Muscle of arm (tissue), 14 donors: ENCODE measurements at places on chromosomes 1 and 21. TPM values are rescaled to one million over a fixed set of nuclear protein-coding genes. Genes with fewer than 3 reads are reported as not detected.

DNA sequence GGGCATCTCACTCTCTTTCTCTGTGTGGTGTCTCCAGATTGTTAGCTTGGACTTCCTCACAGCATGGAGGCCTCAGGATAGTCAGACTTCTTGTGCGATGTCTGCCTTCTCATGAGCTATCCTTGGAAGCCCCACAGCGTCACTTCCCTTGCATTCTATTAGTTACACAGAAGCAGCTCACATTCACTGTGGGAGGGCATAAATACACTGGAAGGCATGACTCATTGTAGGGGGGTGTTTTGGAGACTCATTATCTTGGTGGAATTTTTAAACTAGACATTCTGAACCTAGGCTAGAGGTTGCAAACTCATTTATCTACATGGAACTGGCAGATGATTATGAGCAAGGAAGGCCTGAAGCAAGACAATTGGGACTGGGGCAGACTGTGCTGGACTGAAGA is 21.4 kb upstream of the FASLG start:
- no peak for DNase-seq

DNA sequence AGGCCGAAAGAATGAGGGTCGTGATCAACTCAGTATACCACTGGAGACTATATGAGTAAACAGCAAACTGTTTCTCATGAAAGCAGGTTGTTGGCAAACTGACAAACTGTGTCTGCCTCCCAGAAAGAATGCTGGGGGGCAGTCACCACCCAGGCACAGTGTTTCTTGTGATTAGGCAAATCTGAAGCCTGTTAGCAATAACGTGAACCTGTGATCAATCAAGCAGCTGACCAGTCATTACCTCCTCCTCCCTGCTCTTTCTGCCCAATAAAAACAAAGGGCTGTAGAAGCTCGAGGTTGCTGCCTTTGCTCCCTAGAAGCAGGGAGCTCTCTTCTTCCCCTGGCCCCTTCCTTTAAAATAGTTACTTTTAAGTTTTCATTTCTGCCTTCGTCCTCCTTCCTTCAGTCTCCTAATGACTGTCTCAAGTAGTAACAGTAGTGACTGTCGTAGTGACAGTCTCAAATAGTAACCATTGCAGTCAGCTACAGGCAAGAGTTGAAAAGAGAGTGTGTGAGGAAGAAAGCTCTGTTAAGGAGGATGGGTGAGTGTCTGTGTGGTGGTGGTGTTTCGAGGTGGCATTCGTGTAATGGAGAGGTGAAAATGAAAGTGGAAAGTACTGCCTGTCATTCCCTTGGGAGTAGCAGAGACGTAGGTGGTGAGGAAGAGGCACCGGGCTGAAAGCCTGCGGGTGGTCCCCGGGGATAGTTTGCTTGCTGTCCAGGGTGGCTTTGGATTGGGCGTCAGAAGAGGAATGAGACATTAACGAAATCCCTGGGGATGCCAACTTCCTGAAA is 14.5 kb downstream of the HHAT start:
- no peak for DNase-seq

DNA sequence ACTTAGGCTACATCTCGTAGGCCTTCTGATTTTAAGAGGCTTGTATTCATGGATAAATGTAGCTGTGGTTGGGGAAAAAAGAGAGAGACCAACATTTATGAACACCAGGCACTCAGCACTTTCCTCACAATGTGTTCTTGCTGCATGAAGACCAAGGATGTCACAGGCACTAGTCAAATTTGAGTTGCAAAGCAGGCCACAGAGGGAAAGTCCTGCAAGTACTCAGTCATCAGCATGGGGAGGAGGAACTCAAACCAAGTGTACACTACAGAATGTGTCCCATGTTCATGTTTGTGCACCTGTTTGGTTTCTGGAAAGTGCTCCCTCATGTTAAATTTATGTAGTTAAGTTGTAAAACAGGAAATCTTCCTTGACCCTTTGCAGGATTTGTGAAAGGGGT is 8.7 kb upstream of the MAP3K7CL start:
- no peak for DNase-seq

DNA sequence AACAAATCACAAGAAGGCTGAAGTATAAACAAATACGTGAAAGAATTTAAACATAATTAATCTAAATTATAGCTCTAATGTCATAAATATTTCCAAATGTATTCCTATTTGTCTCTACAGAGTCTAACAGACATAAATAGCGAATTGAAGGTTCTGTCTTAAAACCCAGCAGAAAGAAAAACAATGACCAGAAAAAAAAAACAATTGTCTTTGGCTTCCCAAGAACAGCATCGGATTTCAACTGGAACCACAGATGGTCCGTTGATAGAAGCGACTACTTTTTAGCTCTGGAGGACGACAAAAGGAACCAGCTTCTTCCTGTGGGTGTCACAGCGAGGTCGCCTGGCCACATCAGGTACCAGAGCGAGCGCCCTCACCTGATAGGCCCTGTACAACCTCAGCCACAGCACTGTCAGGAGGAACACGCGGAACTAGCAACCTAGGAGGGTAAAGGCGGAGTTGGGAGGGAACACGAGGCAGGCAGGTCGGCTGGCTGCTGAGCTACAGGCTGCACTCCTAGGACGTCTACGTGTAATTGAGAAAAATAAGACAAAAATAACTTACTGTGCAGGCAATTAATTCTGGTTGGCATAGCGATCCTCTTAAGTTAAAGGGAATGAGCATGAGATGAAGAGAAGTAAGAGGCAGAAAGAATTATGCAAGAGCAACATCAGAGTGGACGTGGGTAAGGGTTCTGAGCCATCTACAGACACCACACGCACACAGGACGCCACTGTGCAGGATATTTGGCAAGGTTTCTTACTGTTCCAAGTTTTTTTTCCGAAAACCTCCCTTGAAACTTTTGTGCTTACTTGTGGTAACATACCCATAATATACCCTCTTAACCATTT is 16.7 kb upstream of the PRDM15 start:
- DNase-seq, result no peak

ADAMTS5 gene
- polyA plus RNA-seq, result 17.5 TPM

DNA sequence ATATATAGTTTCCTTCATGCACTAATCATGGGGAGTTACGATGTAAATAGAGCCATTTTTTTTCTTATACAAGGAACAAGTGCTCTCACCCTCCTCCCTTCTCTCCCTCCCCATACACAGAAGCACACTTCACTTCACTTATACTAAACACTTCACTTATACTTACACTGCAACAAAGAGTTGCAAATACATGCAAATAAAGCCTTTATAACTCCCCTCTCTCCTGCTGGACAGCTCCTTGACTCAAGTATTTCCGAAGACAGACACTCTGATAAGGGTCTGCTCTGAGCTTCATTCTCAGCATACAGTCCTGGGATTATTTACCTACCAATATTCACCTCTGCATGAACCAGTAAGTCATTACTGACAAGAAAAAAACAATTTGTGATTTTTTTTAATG is 35.6 kb upstream of the ERG start:
- DNase-seq, result no peak

GOLT1A gene
- polyA plus RNA-seq, result not detected
